Left lobe of liver (tissue), 2 donors: ENCODE measurements at places on chromosomes 1 and 21. TPM values are rescaled to one million over a fixed set of nuclear protein-coding genes. Genes with fewer than 3 reads are reported as not detected.

The PTPN22 gene
- total RNA-seq, result 0.38 TPM

The MAP3K7CL gene
- 3.8 TPM for total RNA-seq

The HUNK gene
- total RNA-seq, result 0.55 TPM

The SGIP1 gene
- 0.30 TPM for total RNA-seq
